ENCODE measurements at places on chromosomes 12 and 14.

GRCh38 chr12:15856097-15856982, 25.8 kb upstream of the STRAP start:
- DNase-seq = no peak

- DNase-seq = no peak
Observed at GRCh38 chr12:22656831-22657230, 31.9 kb downstream of the ETNK1 start.

GRCh38 chr12:88339254-88339949, 197.3 kb downstream of the TMTC3 start:
- DNase-seq = no peak

- no peak for DNase-seq
Observed at GRCh38 chr12:114140576-114140975, 174.5 kb upstream of the RBM19 start.

DNA sequence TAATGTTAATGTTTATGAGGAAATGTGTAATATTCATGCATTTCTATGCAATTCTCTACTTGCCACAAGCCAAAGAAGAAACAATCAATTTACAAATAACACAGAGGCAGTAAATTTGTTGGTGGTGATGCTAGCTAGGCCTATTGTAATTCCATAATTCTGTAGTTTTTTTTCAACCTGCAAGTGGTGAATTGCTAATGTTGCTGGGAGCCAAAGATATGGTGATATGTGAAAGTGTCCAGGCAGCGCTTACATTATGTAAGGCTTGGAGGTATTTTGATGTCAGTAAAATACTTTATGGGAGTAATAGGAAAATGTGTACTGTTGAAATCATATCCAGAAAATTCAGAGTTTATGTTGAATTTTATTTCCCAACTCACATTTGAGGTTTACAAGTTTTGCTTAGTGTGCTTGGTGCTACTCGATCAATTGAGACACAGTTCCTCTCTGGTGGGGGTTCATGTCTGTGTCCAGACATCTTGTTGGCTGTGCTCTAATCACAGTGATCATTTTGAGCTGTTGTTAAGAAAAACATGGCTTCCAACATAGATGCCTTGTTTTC, 23.2 kb downstream of the TMTC2 start:
- DNase-seq = no peak

GRCh38 chr12:24111616-24112015, 162.1 kb upstream of the SOX5 start:
- DNase-seq = no peak

DNA sequence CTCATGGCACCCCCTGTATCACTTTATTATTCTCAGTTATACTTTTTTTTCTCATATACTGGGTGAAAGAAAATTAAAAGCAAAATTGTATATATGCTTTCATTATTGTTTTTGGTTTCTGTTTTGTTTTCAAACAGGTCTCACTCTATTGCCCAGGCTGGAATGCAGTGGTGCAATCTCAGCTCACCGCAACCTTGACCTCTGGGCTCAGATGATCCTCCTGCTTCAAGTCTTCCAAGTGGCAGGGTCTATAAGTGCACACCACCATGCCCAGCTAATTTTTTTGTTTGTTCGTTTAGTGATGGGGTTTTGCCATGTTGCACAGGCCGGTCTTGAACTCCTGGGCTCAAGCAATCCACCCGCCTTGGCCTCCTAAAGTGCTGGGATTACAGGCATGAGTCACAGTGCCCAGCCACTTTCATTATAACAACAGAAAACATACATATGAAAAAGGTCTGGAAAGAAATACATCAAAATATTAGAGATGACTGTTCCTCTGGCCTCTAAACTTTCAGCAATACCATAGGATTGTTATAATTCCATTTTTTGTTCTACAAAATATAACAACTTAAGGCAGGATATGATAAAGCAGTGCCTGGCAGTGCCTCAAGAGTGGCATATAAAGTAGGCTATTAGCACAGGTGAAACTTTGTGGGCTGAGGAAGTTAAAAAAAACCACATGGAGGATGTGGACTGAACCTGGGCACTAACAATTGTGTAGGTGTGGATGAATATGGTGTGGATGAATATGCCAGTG, 5.8 kb upstream of the NTN4 start:
- DNase-seq = no peak

DNA sequence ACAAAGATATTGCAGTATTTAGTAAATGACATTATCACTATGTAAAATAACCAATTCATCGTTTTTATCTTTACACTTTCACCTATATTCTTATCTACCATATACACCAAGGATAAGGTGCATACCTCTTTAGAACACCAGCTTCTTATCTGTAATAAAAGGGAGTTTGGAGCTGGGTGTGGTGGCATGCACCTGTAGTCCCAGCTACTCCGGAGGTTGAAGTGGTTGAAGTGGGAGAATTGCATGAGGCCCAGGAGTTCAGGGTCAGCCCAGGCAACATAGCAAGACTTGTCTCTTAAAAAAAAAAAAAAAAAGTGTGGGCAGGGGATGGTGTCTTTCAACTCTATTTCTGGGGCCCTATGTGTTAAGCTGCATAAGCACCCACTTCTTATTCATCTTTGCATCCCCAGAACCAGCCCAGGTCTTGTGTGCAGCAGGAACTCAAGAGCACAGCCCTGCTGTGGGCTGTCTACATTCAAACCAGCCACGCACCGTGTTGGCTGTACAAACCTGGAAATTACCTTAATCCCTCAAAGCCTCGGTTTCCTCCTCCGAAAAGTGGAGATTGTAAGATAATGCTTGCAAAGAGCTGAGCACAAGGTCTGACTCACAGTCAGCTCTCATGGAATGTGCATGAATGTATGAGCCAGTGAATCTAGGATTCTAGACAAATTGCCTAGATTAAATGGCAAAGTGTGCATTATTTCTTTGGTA, 256.6 kb upstream of the FOXN3 start:
- DNase-seq = no peak

DNA sequence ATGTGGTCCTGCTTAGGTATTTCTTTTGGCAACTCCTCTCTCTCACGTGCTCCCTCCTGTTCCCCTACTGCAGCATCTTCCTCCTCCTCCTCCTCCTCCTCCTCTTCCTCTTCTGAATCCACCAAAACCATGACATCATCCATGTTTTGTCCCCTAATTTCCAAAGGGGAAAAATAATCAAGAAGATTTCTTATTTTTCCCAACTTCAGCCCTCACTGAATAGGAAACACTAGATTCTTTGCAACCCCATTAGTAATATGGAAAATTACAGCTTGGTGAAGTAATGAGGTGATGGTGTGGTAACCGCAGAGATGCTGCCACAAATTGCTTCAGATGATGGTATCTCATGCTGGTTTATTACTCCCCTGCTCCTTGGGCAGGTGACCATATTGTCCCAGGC, 7.5 kb upstream of the WSB2 start:
- DNase-seq = no peak

All from GM19239 (cell line).